ENCODE measurements at places on chromosomes 4 and X.
A peak's percentile ranks its signal among the peaks of the same experiment; 100 is the strongest.

- H3K4me3 ChIP-seq = no peak overlapping the region
- H3K36me3 ChIP-seq = no peaks in the 10 kb centered on the region
- no peak overlapping the region for H3K27ac ChIP-seq
Measured at GRCh38 chr4:144302704-144303536, 162.4 kb upstream of the GYPA start.

GRCh38 chr4:156992943-156993342, 21.3 kb upstream of the PDGFC start:
- peaks cover 3% of the 10 kb centered on the region for H3K4me1 ChIP-seq
- no peak overlapping the region for H3K4me3 ChIP-seq
- no peaks in the 10 kb centered on the region for H3K36me3 ChIP-seq
- no peak overlapping the region for H3K27ac ChIP-seq
- no peaks in the 10 kb centered on the region for H3K27me3 ChIP-seq

DNA sequence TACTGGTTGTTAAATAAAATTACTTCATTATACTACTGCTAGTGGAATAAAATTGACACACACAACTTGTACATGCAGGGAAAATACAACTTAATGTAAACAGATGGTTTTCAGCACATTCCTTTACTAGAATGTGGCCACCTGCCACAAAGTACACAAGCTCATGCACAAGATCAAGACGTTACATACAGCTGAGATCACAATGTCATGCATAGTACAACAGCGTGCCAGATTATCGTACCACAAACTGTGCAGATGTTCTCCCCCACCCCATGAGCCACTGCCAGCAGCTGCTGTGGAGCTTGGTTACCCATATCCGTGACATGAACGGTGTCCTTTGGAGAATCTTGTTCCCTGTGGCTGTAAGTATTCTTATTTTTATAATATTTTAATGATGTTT, 27.7 kb downstream of the FBXO8 start:
- H3K27ac ChIP-seq = no peak overlapping the region
- peaks cover 7% of the 10 kb centered on the region for H3K4me1 ChIP-seq
- H3K4me3 ChIP-seq = no peak overlapping the region
- no peaks in the 10 kb centered on the region for H3K27me3 ChIP-seq

DNA sequence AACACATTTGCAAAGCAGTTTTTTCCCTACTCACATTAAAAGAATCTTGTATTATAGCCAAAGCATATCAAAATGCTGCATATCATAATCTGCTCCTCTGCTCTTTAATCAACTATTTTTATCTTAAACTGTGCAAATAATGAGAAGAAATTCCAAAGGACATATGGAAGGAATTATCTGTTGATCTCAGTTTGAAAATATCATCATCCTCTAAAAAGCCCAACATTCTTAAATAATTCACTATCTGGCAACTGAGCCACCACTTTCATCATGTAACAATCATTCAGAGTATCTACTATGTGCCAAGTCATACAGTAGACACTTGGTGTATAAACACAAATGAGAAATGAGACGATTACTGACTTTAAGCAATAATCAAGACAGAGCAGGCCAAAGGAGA, 63.0 kb downstream of the PRSS12 start:
- H3K4me1 ChIP-seq = no peaks in the 10 kb centered on the region
- DNase-seq = no peak
- no peak overlapping the region for H3K27ac ChIP-seq
- no peak overlapping the region for H3K4me3 ChIP-seq

DNA sequence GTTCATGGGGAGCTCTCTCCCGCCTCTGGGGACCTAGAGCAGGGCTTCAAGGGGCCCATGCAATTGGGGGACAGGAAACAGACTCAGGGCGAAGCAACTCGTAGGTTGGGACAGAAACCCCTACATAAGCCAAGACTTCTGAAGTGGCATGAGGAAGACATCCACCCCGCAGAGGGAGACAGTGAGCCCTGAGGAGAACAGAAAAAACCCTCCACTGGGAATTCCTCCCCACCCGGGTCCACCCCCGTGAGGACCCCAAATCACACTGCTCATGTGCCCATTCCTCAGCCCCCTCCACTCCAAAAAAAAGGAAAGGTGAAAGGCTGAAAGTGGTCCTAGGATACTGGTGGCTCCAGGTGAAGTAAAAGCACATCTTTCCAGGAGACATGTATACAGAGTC, 74.0 kb downstream of the CPZ start:
- no peak overlapping the region for H3K4me3 ChIP-seq
- H3K27me3 ChIP-seq = peaks cover 40% of the 10 kb centered on the region
- H3K27ac ChIP-seq = no peak overlapping the region
- no peaks in the 10 kb centered on the region for H3K4me1 ChIP-seq
- H3K36me3 ChIP-seq = no peaks in the 10 kb centered on the region

GRCh38 chrX:120514236-120514635, 45.1 kb upstream of the LAMP2 start:
- H3K27ac ChIP-seq = no peak overlapping the region
- peak; percentile 64 for DNase-seq
- no peaks in the 10 kb centered on the region for H3K36me3 ChIP-seq
- no peak overlapping the region for H3K4me3 ChIP-seq
- no peaks in the 10 kb centered on the region for H3K27me3 ChIP-seq

DNA sequence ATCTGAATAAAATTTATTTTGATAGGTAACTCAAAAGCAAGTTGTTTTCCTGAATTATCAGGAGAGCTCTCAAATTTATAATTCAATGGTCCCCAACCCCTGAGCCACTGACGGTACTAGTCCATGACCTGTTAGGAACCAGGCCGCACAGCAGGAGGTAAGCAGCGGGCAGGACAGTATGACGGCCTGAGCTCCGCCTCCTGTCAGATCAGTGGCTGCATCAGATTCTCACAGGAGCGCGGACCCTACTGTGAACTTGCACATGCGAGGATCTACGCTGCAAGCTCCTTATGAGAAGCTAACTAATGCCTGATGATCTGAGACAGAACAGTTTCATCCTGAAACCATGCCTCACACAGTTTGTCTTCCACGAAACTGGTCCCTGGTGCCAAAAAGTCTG, 37.9 kb upstream of the SEC24B start:
- H3K27me3 ChIP-seq = peaks cover 10% of the 10 kb centered on the region
- no peak overlapping the region for H3K27ac ChIP-seq
- no peaks in the 10 kb centered on the region for H3K4me1 ChIP-seq
- DNase-seq = no peak

DNA sequence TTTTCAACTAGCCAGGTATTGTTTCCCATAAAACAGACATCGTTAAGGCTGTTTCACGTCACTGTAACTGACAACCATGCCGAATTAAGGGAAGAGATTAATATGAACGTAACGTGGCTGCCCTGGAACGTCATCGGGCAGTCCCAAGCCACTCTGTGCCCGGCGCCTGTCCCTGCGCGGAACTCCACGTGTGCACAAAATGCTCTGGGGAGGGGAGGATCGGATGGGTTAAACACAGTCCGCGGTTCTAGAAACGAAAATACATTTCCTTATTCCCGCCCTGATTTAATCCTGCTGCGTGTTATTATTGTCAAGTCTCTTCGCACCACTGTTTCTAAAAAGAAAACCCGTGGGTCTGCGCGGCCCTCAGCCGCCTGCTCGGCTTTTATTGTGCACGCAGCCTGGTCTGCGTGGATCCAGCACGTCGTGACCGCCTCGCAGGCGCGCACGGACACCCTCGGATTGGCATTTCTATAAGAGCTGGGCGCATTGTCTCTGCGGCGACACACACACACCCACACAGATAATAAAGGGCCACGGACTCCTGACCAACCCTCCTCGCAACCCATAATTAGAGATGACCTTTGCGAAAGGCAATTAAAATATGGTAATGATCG, 69.6 kb upstream of the BCOR start:
- peaks cover 20% of the 10 kb centered on the region for H3K4me1 ChIP-seq
- no peaks in the 10 kb centered on the region for H3K27me3 ChIP-seq
- no peak for DNase-seq
- no peak overlapping the region for H3K4me3 ChIP-seq

- H3K36me3 ChIP-seq = no peaks in the 10 kb centered on the region
- H3K27me3 ChIP-seq = no peaks in the 10 kb centered on the region
- H3K4me3 ChIP-seq = no peak overlapping the region
- DNase-seq = no peak
- no peak overlapping the region for H3K27ac ChIP-seq
Measured at GRCh38 chr4:33512397-33512796, 2731.9 kb downstream of the ARAP2 start.

DNA sequence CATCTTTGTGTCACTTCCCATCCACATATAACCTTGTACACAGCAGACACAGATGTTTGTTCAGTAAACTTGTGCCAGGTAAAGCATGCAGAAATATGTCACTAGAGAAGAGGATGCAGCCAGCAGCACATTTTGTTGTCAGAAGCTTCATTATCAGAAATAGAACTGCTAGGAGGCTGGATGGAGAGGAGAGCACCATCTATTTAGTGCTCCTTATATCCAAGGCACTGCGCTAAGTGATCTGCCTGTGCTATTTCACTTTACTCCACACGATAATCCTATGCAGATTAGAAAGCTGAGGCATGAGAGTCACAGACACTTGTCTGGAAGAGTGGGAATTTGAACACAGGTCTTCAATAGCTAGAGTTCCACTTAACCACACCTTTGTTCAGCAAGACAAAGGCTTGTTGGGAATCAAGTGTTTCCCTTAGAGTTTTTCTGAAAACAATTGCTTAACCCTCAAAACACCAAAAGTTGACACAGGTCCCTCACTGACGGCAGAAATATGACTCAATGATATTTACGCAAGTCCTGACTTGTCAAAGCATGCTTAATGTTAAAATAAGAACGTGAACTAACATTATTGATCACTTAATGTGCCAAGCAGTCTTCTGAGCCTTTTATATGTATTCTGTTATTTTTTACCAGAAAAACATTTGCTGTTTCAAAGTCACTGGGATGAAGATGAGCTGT, 1.2 kb upstream of the QDPR start:
- H3K27ac ChIP-seq = no peak overlapping the region
- peaks cover 10% of the 10 kb centered on the region for H3K4me1 ChIP-seq
- H3K36me3 ChIP-seq = no peaks in the 10 kb centered on the region
- H3K27me3 ChIP-seq = peaks cover 25% of the 10 kb centered on the region
- peak overlapping the region; percentile 89 for H3K4me3 ChIP-seq
- no peak for DNase-seq

GRCh38 chrX:7852166-7852565, 9.2 kb downstream of the VCX start:
- H3K4me1 ChIP-seq = no peaks in the 10 kb centered on the region
- H3K4me3 ChIP-seq = no peak overlapping the region
- H3K36me3 ChIP-seq = no peaks in the 10 kb centered on the region
- no peak for DNase-seq
- H3K27ac ChIP-seq = no peak overlapping the region

DNA sequence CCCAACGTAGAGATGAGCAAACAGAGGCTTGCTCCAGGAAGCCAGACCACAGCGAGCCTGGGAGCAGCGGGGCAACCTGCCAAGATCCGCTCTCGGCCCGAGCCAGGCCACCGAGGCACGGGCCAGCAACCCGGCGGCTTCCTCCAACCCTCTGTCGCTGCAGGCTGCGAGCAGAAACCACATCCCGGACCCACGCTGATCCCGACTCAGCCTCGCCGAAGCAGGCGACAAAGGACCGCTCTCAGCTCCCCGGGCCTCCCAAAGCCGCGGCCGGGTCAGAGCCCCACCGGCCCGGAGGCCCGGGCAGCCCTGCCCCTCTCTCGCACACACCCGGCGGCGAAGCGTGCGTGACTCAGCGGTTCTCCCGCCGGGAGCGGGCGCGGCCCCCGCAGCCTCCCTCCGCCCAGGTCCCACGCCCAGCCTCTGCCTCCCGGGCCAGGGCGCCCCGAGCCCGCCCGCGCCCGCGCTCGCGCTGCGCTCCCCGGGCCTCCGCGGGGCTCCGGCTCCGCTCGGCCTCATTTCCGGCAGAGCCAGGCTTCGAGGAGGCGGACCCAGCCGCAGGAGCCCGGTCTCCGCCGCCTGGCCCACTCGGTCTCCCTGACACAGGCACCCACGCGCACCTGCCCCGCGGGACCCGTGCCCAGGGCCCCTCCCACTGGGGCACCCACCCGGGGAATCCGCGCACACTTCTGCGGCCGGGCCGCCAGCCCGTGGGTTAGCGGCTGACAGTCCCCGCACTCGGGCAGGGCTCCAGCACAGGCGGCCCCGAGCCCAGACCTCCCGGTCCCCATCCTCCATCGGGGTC, 1.7 kb downstream of the PPP2R2C start:
- H3K4me3 ChIP-seq = peak overlapping the region; percentile 78
- H3K36me3 ChIP-seq = no peaks in the 10 kb centered on the region
- H3K4me1 ChIP-seq = peaks cover 6% of the 10 kb centered on the region
- H3K27ac ChIP-seq = peak overlapping the region; percentile 56
- H3K27me3 ChIP-seq = no peaks in the 10 kb centered on the region
- peak; percentile 68 for DNase-seq

DNA sequence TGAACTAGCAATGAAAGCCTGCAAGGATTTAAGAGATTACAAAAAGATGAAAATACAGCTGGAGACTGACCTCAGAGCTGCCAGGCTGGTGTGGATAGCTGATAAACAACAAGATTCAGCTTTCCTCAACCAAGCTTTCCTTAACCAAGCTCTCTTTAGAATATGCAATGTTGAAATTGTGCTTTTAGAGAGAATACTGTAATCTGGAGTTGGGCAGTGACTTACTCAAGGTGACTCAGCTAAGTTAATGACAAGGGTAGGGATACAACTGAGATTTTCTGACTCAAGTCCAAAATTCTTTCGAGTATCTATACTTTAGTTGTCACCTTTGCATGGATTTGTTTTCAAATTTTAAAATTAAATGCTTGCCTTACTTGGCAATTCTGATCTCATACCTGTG, 98.0 kb downstream of the AMMECR1 start:
- no peaks in the 10 kb centered on the region for H3K27me3 ChIP-seq
- peak overlapping the region; percentile 73 for H3K27ac ChIP-seq
- DNase-seq = peak; percentile 73
- H3K4me1 ChIP-seq = peaks cover 39% of the 10 kb centered on the region
- H3K4me3 ChIP-seq = peak overlapping the region; percentile 32
- 0 out of 2 replicates have a peak, but pooled peaks cover 3% of the 10 kb centered on the region for H3K36me3 ChIP-seq

GRCh38 chrX:85107407-85107806, 103.7 kb downstream of the APOOL start:
- no peak overlapping the region for H3K27ac ChIP-seq
- DNase-seq = no peak
- no peak overlapping the region for H3K4me3 ChIP-seq
- H3K36me3 ChIP-seq = no peaks in the 10 kb centered on the region

GRCh38 chr4:118081434-118081833, 47.1 kb downstream of the NDST3 start:
- no peaks in the 10 kb centered on the region for H3K4me1 ChIP-seq
- DNase-seq = no peak
- no peaks in the 10 kb centered on the region for H3K36me3 ChIP-seq
- no peaks in the 10 kb centered on the region for H3K27me3 ChIP-seq

DNA sequence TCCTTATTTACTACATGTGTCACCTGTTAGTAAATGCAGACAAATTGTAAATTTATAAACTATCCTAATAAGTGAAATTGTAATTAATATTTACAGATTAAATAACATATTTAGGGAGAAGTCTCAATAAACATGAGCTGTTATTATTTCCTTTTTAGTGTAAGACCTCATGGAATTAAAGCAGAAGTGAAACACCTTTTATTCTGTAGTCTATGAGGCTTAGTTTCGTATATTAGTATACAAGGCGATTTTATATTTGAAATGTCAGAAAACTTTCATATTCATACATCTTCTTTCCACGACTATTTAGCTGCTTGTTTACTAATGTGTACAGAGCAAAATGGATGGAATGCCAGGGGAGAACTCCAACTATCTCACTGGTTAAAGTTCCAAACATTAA, 414.4 kb downstream of the ARHGAP24 start:
- no peaks in the 10 kb centered on the region for H3K27me3 ChIP-seq
- no peak overlapping the region for H3K27ac ChIP-seq
- no peaks in the 10 kb centered on the region for H3K36me3 ChIP-seq
- DNase-seq = no peak

GRCh38 chr4:78787392-78788006, 11.3 kb downstream of the BMP2K start:
- no peak overlapping the region for H3K4me3 ChIP-seq
- DNase-seq = no peak
- H3K27me3 ChIP-seq = no peaks in the 10 kb centered on the region
- no peaks in the 10 kb centered on the region for H3K4me1 ChIP-seq
- no peaks in the 10 kb centered on the region for H3K36me3 ChIP-seq
